ENCODE measurements at places on chromosomes 3 and 15. TPM values are rescaled to one million over a fixed set of nuclear protein-coding genes. Genes with fewer than 3 reads are reported as not detected.
A peak's percentile ranks its signal among the peaks of the same experiment; 100 is the strongest.

Gene DAZL
- 5.3 TPM for total RNA-seq

Gene GADL1
- total RNA-seq = 0.97 TPM

DNA sequence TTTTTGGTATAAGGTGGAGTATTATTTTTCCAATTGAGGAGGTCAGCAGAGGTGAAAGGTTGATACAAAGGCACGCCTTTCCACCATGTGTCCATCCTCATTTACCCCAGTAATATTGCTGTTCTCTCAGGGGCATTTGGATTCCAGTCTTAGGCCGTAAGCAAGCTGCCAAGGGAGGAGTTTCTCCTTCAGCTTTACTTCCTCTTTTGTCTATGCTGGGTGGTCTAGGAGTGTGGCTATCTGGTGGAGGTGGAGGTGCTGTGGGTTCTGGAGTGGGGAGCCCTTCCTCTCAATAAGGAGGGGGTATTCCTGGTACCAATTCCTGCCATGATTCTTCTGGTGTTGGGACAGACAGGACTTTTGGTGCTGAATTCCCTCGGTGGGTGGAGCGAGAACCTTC, 340.6 kb downstream of the KCNH8 start:
- DNase-seq = no peak

GRCh38 chr3:171813897-171814460, 3.7 kb upstream of the PLD1 start:
- no peak for DNase-seq

DNA sequence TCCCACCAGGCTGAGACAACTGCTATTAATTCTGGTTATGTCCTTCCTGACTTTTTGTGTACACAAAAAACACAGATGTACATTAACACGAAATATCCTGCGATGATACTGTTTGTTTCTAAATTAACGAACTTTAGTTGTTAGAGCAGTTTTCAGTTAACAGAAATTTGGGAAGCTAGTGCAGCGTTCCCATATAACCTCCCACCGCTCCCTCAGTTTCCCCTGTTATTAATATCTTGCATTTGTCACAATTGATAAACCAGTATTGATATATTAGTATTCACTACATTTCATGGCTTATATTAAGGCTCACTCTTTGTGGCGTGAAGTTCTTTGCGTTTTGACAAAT, 45.3 kb upstream of the RNU6-1 start:
- no peak for DNase-seq

- DNase-seq = peak; percentile 78
These were observed 106.6 kb upstream of the TMC3 start for GRCh38 chr15:81480645-81481053.

- no peak for DNase-seq
These were observed 34.7 kb downstream of the EPHB1 start for GRCh38 chr3:134829721-134830120.

- DNase-seq = no peak
These were observed 105.8 kb downstream of the CYP19A1 start for GRCh38 chr15:51232581-51232980.

DNA sequence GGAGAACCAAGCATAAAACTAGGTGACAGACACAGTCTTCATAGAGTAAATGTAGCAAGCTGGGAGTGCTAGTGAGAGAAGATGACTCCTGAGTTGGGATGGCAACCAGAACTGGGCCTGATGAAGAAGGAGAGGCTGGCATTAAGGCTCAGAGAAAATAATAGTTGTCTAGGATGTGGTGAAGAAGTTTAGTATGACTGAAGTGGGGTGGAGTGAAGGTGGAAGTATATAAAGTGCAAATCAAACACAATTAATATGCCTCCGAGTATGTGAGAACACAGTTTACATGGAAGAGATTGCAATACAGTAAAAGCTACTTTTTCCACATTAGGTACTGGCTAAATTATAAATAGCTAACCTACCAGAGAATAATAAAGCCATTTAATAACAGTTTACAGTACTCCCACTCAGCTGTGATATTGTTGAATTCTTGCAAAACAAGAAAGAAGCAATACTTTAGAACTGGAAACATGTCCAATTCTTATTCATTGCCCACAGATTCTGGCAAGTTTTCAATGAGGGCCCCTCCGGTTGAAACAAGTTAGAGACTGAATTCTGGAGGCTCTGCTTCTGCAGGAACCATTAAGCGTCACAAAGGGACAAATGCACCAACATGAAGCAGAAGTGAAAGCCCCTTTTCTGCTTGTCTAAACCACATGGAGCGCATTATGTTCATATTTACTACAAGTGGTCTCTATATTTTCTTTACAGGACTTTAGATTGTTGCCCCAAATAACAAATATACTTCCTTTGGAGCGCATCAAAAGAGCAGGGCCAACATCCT, 243.7 kb downstream of the SLC9A9 start:
- DNase-seq = no peak

GRCh38 chr3:13686367-13687160, 137.6 kb downstream of the FBLN2 start:
- peak; percentile 24 for DNase-seq

Gene GOLGA8Q
- not detected for total RNA-seq

GRCh38 chr3:142174559-142174958, 25.2 kb upstream of the TFDP2 start:
- DNase-seq = no peak

DNA sequence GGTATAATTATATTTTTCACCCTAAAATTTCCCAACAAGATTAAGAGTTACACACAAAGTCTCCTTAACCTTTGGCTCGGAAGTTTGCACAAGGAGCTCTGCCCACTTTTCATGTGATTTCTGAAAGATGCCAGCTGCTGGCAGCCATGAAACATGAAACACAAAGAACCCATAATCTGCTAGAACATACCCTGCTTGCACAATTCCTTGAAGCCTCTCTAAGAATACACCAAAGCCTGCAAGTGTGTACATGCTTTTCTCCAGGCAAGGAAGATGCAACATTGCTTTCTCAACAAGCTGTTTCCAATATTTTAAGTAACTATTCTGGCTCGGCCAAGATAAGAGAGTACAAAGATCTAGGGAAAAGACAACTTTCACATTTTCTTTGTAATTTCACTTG, 182.0 kb upstream of the WNT5A start:
- DNase-seq = no peak

DNA sequence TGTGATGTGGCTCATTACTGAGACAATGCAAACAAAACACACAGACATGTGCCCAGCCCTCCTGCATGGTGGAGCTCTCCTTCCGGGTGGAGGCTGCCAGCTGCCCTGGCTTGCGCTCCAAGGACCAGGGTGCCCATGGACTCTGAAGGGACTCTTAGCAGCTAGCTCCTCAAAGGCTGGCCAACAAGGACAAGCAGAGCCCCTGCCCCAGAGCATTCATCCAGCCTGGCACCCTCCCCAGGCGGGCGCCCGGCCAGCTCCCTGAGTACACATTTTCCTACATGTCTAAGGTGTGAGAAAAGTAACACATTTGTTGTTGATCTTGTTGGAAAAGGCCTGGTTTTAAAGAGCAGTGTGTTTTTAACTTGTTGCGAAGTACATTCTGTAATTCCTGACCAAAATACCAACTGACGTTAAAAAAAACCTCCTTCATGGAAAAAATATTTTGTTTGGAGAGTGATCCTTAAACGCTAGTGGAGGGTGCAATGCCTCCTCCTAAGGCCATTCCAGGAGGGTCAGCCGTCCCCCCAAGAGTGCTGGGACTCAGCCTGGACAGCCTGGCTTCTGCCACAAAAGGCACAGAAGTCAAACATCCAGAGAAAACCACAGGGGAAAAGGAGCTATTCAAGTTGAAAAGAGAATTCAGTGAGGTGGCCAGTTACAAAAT, 86.9 kb downstream of the KLF15 start:
- DNase-seq = no peak

DNA sequence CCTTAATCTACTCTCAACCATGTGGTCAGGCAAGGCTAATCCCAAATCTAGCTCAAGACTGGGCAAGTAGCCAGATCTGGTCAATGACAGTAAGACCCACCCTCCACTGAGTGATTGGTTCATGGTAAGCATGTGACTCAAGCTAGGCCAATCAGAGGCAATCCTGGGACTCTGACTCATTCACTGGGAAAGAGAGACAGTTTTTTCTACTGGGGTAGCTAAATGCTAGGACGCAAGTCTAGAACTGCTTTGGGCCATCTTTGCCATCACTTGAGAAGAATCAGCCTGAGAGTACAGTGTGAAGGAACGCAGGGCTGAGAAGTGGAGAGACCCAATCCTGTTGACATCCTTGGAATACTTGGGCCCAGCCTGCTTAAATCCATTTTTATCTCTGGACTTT, 9.4 kb upstream of the RAD18 start:
- no peak for DNase-seq

GRCh38 chr3:172125053-172125452, 85.7 kb downstream of the FNDC3B start:
- DNase-seq = peak; percentile 39

DNA sequence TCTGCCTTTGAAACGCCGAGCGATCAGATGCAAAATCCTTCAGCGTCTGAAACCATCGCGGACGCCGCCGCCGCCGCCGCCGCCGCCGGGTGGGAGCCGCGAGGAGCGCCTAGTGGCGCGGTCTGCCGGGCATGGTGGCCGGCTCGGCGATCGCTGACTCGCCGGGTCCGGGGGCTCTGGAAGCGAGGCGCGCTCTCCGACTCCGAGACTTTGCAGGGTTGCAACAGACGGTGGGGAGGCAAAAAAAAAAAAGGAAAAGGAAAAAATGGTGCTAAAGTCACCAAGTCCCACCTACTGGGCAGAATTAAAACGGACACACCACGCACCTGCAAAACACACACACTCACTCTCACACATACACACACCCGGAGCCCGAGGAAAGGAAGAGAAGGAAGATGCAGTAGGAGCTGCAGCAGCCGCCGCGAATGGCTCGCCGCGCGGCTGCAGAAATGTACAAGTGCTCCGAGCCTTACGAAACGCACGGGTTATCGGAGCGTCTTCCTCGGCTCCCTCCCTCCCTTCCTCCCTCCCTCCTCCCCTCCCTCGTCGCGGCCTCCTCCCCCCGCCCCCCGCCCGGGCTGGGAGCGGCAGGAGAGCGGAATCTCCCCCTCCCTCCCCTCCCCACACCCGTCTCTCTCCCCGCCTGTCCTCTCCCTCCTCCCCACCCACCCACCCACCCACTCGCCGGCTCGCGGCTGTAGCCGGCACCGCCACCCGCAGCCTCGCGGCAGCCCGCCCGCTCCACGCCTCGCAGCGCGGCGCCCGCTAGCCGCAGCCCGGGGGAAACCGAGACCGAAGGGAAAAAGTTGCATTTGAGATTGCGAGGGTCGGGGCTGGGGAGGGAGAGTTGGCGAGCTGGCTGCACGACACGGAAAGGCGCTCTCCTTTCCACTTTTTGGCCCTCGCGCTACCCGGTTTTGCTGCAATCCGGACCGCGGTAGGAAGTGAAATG, at the start of gene NTRK3:
Gene NTRK3, minus strand, starts transcription at position 461 of the 952 bp plus-strand sequence. CDS start 586 bp downstream, outside the sequence.
- peak; percentile 78 for DNase-seq

DNA sequence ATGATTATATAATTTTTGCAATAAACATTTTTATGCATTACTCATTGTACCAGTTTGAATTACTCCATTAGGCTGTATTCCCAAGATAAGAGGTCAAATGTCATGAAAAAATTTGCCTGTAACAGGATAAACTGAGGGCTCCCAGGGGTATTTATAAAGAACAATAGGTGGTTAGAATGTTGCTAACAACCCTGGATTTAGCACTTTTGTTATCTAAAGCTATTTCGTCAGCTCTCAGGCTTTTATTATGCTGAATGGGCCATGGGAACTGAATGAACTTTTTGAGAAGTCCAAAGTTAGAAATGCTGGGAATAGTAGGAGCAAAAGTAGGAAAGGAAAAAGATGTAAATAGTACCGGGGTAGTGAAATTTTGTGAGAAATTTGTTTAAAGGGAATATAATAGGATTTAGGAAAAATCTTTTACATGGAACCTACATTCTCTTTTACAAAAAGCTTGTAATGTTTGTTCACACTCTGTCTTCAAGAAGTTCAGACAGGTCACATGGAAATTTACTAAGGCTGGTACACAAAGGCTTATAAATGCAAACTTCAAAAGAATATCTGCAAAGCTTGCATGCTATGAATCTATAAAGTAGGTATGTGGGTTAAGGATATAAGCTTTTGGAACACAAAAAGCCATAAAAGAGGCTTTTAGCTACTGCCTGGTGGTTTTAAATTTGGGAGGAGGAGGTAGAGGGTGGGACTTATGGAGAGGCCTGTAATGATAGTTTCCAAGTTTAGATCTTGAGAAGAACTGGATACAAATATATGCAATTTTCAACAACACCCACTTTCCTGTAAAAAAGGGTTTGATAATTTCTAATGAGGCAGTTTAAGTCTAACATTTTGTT, 445.8 kb upstream of the NAALADL2 start:
- DNase-seq = peak; percentile 87

DNA sequence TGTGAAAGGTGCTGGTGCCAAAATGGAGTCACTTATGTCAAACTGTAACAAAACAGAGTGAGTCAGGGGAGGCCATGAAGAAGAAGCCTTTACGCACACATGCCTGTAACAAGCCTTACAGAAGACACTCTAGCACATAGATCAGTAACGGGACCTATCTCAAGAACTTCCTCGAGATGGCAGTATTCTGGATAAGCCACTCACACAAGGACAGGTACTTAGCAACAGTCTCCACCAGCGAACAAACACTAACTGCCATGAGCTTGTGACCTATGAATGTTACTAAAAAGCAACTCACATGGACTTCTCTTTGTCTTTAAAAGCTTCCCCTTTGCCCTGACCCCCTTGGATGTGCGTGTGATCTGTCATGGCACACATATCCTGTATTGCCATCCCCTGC, 235.1 kb downstream of the CD47 start:
- DNase-seq = peak; percentile 34

GRCh38 chr15:41025393-41025792, 72.1 kb downstream of the CHAC1 start:
- no peak for DNase-seq

- DNase-seq = peak; percentile 93
These were observed 11.9 kb downstream of the GRM2 start for GRCh38 chr3:51718547-51719409.

Gene PLA2G4E
- not detected for total RNA-seq

DNA sequence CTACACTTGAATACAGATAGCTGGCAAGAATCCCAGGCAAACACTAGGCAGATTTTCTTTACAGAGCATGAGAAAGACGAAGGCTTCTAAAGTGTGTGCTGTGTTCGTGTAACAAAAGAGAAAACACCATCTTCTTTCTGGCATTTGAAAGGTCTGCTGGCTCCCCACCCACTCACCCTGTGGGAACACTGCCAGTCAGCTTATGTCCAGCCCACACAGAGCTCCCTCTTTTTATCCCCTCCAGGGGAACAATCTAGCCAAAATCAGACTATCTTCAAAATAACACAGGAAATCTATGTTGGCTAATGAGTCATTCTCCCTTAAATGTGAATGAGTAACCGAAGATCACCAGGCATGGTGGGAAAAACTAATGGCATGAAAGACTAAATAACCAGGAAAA, 45.6 kb upstream of the PAQR5 start:
- no peak for DNase-seq

Data from GM23338 (cell line).